Activated naive CD8-positive, alpha-beta T cell treated with anti-CD3 and anti-CD28 coated beads, Interleukin-2, amount 10 ng/mL, durations not matched to agents 7 days and 5 days (primary cell): ENCODE measurements at places on chromosomes 3 and 15. TPM values are rescaled to one million over a fixed set of nuclear protein-coding genes. Genes with fewer than 3 reads are reported as not detected.

DNA sequence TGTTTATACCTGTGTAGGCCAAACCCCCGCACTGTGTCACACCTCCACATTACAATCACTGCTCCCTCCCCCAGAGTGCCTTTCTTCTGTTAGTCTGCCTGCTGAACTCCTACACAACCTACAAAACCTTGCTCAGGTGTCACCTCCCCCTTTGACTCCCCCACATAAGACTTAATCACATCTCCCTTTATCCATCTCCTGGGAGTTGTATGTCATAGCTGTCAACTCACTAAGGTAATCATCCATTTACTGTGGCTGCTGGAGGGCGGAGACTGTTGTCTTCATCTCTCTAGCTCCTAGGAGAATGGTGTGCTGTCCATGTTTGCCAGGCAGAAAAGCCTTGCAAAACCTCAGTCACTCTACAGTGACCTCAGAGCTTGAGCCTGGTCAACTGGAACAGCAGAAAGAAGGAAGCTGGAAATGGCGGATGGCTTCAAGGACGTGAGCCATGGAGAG, 43.8 kb downstream of the ZNF710 start:
- DNase-seq: no peak
- H3K4me3 ChIP-seq: no peak overlapping the region
- H3K4me1 ChIP-seq: peaks cover 6% of the 10 kb centered on the region
- no peaks in the 10 kb centered on the region for H3K36me3 ChIP-seq
- peak overlapping the region; percentile 1 for H3K27ac ChIP-seq

GRCh38 chr15:62147149-62147548, 17.9 kb downstream of the C2CD4B start:
- no peak overlapping the region for H3K27ac ChIP-seq
- no peak for DNase-seq
- peaks cover 5% of the 10 kb centered on the region for H3K27me3 ChIP-seq

DNA sequence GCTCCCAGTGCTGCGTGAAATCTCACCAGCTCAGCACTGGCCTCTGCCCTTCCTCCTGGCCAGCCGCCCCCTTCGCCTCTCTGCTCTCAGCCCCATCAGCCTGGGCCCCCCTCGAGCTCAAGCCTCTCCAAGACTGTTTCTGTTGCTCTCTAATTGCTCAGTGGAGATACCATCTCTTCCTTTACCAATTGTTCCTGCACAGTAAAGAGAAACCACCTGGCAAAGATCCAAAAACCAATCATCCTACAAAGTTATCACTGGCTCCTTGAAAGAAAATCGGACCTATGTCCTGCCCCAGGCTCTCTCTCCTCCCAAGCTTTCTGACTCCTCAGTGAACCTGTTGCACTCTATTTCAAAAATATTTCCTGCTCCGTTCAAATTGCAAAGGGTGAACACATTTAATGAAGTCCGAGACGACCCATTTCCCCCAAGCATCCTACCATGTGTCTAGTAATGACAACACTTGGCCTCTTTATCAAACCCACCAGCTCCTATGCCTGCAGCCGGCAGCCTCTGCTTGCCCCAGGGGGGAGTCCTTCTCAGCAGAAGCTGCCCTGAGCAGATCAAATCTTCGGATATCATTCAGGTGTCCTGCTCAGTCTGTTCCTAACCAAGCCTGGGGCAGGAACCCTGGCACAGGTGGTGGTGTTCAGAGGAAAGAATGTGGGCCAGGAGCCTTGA, 53.7 kb upstream of the FAM174B start:
- no peaks in the 10 kb centered on the region for H3K36me3 ChIP-seq
- DNase-seq: no peak
- no peak overlapping the region for H3K27ac ChIP-seq

DNA sequence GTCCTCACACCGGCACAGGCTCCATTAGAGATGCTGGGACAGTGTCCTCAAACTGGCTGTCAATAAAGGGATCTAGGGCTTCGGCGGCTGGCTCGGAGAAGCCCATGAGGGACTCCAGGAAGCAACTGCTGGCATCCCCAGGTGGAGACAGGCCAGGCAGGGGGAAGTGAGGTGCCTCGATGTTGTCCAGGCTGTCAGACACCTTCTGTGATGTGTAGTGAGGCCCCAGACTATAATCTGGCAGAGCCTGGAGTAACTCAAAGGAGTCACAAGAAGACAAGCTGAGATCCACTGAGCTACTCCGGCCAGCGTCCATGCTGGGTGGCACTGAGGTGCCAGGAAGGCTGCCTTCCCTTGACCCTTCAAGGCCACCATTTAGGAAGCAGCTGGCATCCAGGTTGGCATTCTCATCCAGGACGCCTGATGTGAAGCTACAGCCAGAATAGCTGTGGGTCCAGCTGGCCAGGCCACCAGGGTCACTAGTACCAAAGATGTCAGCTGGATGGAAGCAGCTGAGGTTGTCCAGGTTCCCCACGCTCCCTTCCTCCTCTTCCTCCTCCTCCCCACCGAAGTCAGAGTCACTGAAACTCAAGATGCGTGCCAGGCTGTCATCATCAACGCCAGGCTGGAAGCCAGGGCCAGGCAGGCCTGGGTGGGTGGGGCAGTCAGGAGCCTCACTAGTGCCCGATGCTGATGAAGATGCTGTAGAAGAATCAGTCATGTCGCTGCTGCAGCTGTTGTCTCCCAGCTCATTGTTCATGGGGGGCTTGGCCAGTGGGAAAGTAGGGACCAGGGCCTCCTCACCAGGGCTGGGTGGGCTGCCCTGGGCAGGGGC, 10.1 kb downstream of the CSRNP1 start:
- no peak overlapping the region for H3K4me3 ChIP-seq
- H3K27ac ChIP-seq: no peak overlapping the region
- no peak for DNase-seq
- H3K27me3 ChIP-seq: no peaks in the 10 kb centered on the region
- H3K4me1 ChIP-seq: peaks cover 29% of the 10 kb centered on the region
- peaks cover 27% of the 10 kb centered on the region for H3K36me3 ChIP-seq

GRCh38 chr3:195366200-195366925, 76.5 kb downstream of the ACAP2 start:
- H3K36me3 ChIP-seq: peaks cover 47% of the 10 kb centered on the region
- H3K4me3 ChIP-seq: no peak overlapping the region
- no peak for DNase-seq
- H3K4me1 ChIP-seq: no peaks in the 10 kb centered on the region
- H3K27me3 ChIP-seq: no peaks in the 10 kb centered on the region
- H3K27ac ChIP-seq: no peak overlapping the region

GRCh38 chr3:189160519-189161309, 11.1 kb upstream of the TPRG1 start:
- H3K27me3 ChIP-seq: peaks cover 3% of the 10 kb centered on the region
- H3K4me3 ChIP-seq: no peak overlapping the region
- peaks cover 1% of the 10 kb centered on the region for H3K4me1 ChIP-seq
- no peak for DNase-seq
- no peaks in the 10 kb centered on the region for H3K36me3 ChIP-seq

GRCh38 chr15:42507514-42507913, 12.1 kb downstream of the SNAP23 start:
- no peak overlapping the region for H3K27ac ChIP-seq
- H3K27me3 ChIP-seq: no peaks in the 10 kb centered on the region
- peaks cover 7% of the 10 kb centered on the region for H3K36me3 ChIP-seq
- H3K4me1 ChIP-seq: peaks cover 2% of the 10 kb centered on the region

GRCh38 chr3:145118303-145118702, 1042.7 kb downstream of the PLOD2 start:
- H3K27ac ChIP-seq: no peak overlapping the region
- H3K36me3 ChIP-seq: no peaks in the 10 kb centered on the region
- H3K4me3 ChIP-seq: no peak overlapping the region
- DNase-seq: no peak
- no peaks in the 10 kb centered on the region for H3K27me3 ChIP-seq

GRCh38 chr15:57920911-57921310, 144.6 kb downstream of the ALDH1A2 start:
- no peaks in the 10 kb centered on the region for H3K4me1 ChIP-seq
- peaks cover 26% of the 10 kb centered on the region for H3K27me3 ChIP-seq
- no peaks in the 10 kb centered on the region for H3K36me3 ChIP-seq

DNA sequence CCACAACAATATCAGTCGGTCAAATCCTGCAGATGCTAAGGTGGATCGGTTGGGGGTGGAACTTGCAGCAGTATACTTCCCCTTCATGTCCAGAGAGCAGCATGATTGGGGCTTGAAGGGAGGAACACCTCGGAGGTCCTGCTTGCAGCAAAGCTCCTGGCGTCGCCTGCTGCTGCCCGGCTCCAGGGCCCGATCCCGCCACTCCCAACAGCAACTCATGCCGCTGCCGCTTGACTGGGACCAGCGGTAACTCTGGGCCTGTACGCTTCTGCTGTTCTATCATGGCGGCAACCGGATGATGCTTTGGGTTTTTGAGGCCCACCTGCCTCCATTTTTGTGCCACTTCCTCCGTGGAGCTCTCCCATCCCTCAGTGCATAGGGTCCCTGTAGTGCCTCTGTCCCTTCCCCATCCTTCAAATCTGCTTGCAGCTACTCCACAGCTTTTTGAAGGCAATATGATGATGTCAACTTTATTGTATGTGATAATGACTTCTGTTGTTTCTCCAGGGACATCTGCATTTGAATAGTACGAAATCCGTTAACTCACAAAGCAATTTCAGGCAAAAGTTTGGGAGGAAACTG, 56.3 kb downstream of the KCNAB1 start:
- H3K36me3 ChIP-seq: no peaks in the 10 kb centered on the region
- no peaks in the 10 kb centered on the region for H3K4me1 ChIP-seq
- no peak for DNase-seq
- H3K27ac ChIP-seq: no peak overlapping the region

GRCh38 chr15:34851751-34852150, 56.4 kb upstream of the ACTC1 start:
- H3K4me1 ChIP-seq: no peaks in the 10 kb centered on the region
- no peak overlapping the region for H3K27ac ChIP-seq
- H3K36me3 ChIP-seq: peaks cover 14% of the 10 kb centered on the region
- no peak for DNase-seq
- no peaks in the 10 kb centered on the region for H3K27me3 ChIP-seq
- no peak overlapping the region for H3K4me3 ChIP-seq

DNA sequence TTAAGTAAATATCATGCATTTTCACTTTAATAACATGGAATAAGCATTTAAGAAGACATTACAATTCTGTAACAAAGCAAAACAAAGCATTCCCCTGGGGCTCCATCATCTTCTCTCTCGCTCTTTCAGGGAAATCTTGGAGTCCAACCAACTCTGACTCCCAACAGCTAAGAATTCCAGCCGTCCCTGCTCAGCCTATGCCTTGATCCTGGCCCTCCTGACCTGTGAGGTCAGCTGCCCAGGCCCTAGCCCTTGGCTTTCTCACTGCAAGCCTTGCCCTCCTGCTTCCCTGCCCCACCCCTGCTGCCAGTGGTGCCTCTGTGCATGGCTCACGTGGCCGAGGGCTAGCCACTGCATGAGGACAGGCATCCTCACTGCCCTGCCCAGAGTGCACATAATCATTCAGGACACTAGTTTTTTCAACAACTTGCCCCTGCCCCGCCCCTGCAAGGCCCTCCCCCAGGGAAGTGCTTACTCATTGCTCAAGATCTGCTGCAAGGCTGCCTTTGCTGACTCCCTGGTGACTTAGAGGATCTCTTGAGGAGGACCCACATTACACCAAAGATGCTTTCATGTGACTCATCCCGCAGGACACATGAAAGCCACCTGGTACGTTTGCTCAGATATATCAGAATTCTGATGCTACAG, 37.6 kb downstream of the MTMR10 start:
- no peaks in the 10 kb centered on the region for H3K27me3 ChIP-seq
- H3K27ac ChIP-seq: peak overlapping the region; percentile 50
- no peak for DNase-seq
- H3K4me1 ChIP-seq: peaks cover 10% of the 10 kb centered on the region
- H3K36me3 ChIP-seq: peaks cover 63% of the 10 kb centered on the region

DNA sequence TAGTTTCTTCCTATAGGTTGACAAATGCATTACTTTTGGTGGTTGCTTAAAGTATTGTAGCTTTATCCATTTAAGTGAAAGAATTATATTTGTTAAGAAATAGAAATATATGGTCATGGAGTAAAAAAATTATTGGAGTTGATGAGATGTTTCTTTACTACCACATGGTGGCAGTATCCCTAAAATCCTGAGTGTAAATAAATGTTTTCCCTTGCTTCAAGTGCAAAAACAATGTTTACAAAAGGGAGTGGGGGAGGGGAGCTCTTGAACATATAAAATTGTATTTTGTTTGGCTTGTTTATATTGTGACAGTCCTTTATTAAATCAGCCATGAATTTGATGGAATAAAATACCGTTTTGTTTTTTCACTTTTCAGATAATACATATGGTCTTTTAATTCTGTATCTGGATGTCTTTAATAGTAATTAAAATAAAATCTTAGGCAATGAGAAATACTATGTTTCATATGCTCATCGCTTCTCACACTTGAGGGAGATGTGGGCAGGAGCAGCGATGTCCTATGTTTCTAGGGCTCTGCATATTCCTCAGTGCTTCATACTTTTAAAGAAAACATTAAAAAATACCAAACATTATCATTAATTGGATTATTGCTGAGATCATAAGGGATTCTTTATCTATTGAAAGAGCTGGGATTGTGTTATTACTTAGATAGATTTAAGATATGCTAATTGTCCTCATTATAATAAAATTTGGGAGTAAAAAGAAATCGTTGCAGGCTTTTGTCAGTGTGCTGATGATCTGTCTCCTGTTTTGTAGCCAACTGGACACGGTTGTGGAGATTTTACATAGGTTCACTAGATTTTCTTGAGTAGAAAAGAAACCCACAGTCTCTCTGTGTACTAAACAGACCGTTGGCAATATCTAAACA, 349.7 kb downstream of the TUSC7 start:
- no peak for DNase-seq
- no peak overlapping the region for H3K4me3 ChIP-seq
- no peak overlapping the region for H3K27ac ChIP-seq
- H3K36me3 ChIP-seq: no peaks in the 10 kb centered on the region
- H3K4me1 ChIP-seq: no peaks in the 10 kb centered on the region

- H3K4me1 ChIP-seq: peaks cover 24% of the 10 kb centered on the region
- H3K27ac ChIP-seq: no peak overlapping the region
- H3K4me3 ChIP-seq: no peak overlapping the region
- DNase-seq: no peak
- H3K36me3 ChIP-seq: no peaks in the 10 kb centered on the region
Measured at GRCh38 chr15:69663441-69663840, 210.8 kb downstream of the RPLP1 start.

GRCh38 chr15:52352086-52352485, 56.5 kb upstream of the MYO5C start:
- peaks cover 13% of the 10 kb centered on the region for H3K36me3 ChIP-seq
- DNase-seq: no peak
- no peaks in the 10 kb centered on the region for H3K27me3 ChIP-seq
- no peak overlapping the region for H3K27ac ChIP-seq
- H3K4me1 ChIP-seq: peaks cover 2% of the 10 kb centered on the region

The PLSCR2 gene
- not detected for total RNA-seq

The GCSAM gene
- total RNA-seq: 11.8 TPM

The LRRN1 gene
- 1.4 TPM for total RNA-seq

The UPK1B gene
- not detected for total RNA-seq

The OXTR gene
- 0.45 TPM for total RNA-seq

The TMPRSS7 gene
- not detected for total RNA-seq

The PRTG gene
- not detected for total RNA-seq

The CERS3 gene
- total RNA-seq: 0.34 TPM

The A4GNT gene
- not detected for total RNA-seq

The SPINK8 gene
- total RNA-seq: not detected
